ENCODE measurements at places on chromosomes 11 and 22. TPM values are rescaled to one million over a fixed set of nuclear protein-coding genes. Genes with fewer than 3 reads are reported as not detected.
A peak's percentile ranks its signal among the peaks of the same experiment; 100 is the strongest.

DNA sequence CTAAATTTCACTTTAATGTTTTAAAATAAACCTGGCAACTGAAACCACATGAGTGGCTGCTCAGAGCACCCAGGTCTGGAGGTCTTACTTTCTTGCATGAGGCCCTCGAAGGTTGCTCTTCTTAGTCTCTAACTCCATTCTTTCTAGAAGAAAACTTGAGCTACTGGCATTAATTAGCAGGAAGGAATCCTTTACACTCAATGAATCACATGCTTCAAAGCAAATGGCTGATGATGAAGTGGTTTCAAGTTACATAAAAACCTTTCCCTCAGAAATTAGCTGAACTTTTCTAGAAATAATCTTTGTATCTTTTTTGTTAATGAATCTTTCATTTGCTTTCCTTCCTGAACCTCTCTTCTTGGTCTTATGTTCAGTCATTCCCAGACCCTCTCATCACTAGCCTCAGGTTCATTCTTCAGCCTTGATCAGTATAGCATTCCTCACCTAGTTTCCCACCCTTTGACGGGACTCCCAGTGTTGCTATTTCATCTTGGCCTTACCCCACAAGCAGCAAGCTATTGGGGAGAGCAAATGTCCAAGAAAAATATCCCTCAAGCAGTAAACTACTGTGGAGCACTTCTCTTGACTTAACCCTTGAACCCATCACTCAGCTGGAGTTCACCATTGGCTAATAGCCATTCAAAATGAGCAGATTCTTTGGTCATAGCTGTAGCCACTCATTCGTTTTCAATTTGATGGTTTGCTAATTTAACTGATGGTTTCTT lies 75.1 kb downstream of the INSC start:
- no peak for DNase-seq

DNA sequence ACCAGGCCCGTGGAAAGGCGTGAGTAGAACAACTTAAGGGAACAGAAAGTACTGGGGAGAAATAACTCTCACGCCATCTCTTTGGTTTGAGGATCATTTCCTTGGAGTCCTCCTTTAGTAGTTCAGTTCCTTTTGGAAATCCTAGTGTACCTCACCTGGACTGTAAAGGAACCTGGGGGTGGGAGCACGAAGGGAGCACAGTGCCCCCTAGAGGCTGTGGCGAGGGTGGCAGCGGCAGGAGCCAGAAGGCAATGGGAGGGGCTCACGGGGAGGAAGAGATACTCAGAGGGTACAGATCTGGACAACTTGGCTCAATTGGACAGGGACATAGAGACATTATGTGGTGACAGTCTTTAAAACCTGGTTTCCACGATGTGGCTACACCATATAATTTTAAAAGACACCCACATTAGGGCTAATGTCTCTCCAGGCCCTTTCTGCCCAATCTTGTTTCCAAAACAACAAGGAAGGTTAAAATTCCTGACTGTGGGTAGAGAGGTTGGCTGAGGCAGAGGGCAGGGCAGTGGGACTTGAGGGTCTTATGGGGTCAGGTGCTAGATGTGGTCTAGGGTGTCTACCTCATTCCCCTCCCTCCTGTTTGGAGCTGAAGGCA lies 87.0 kb downstream of the CSNK2A3 start:
- DNase-seq = no peak

- DNase-seq = no peak
Observed at GRCh38 chr22:23269441-23270211, 89.3 kb downstream of the BCR start.

GRCh38 chr11:7604331-7604955 lies 68.9 kb downstream of the CYB5R2 start:
- DNase-seq = no peak

DNA sequence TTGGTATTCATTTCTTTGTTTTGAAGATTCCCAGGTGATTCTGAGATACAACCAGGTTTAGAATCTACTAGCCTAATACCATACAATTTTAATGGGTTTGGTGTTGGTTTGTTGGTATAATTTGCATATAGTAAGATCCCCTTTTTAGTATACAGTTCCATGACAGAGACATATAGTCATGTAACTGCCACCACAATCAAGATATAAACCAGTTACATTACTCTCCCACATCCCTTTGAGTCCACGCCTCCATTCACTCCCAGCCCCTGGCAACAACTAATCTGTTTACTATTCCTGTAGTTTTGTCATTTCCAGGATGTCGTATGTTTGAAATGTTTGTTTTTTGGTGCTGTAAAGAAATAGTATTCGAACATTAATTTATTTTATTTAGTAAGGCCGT lies 4.3 kb downstream of the ASRGL1 start:
- no peak for DNase-seq

- no peak for DNase-seq
Observed at GRCh38 chr11:122642472-122642922, 13.0 kb upstream of the UBASH3B start.

DNA sequence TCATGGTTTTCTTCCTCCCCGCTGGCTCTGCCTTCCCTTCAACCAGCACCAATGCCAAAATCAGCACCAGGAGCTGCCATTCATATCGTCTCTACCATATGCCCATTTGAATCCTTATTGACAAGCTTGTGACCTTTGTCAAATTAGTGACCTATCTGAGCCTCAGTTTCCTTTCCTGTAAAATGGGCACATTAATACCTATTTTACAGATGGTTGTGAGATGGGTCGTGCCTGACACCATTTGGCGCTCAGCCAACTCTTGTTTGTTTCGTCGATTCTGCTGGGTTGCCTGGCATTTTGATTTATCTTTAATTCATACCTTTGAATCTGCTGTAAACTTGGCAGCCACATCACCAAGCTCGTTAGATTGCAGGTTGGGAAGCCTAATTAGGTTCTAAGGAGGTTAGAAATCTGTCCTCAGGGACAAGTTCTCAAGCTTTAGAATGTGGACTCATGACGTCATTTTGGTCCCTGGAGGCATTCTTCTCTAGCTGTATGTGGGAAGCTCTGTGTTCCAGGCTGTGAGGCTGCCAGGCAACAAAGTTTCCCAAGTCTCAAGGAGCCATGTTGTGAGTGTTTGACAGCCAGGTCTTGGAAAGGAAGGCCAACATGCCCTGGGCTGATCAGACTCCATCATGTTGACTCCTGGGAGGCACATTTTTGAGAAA lies 61.0 kb downstream of the RPS6KA4 start:
- no peak for DNase-seq

DNA sequence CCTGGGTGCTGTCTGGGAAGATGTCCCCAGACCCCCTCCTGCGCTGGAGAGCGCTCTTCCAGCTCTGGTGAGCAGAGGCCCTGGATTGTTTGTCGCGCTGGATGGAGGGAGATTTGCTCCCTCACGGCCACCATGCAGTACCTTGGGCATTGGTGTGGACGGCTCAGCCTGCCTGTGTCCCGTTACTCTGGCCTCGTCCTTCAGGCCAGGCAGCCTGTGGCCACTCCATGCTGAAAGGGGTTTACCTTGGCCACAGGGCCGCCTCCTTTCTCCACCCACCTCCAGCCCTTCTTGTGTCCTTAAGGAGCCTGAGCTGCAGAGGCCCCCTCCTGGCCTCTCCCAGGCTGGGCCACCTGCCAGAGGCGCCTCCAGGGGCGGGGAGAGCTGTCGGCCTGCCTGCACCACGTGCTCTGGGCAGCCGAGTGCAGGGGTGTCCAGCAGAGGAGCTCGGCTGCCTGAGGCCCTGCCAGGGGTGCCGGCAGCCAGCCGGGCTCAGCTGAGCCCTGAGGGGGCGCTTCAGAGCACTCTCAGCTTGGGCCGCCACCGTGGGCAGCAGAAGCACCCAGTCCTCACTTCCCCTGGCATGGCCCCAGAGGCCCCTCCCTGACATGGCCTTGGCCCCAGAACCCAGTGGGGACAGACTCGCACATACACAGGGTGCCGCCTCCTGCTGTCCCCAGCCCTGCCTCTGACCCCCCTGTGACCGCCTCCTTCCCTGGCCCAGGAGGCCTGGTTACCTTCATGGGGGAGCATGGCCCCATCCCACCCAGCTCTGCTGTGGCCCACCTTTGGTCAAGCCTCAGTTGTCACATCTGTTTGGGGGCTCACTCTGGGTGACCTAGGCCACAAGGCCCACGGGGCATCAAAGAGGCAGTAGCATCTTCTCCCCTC lies 3.4 kb downstream of the CCND1 start:
- peak; percentile 86 for DNase-seq

DNA sequence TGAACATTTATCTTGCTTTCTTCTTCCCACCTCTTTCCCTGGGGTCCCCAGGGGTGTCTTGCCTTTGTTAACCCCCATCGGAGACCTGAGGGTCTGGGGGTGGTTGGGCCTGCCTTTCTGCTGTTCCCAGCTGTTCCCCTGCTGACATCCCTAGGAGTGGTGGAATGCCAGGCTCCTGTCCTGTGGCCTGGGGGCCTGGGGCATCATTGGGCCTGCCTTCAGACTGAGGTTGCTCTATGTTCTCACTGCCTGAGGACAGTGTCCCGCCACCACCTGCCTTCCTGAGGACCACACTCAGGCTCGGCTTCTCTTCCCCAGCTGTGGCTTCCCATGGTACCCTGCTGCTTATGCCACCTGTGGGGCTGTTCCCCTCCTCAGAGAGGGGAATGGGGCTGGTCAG lies 1.1 kb upstream of the IL18BP start:
- no peak for DNase-seq

DNA sequence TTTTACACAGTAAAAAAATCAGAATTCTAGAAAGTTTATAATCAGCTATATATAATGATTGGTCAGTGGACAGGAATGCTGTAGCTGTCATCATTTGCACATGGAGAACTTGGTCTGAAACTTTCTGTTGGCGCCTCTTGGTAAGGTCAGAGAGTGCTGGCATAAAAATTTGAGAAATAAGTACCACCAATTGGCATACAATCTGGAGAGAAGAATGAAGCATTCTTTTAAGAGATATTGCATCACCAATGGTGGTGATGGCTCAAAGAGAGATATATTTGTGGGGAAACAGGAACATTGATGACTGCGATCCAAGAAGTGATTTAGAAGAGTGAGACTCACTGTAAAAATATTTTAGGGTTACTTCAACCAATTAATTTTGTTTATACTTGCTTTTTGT lies 19.8 kb upstream of the OOSP1 start:
- DNase-seq = no peak

- no peak for DNase-seq
Observed at GRCh38 chr11:27124514-27125264, 84.1 kb downstream of the BBOX1 start.

DNA sequence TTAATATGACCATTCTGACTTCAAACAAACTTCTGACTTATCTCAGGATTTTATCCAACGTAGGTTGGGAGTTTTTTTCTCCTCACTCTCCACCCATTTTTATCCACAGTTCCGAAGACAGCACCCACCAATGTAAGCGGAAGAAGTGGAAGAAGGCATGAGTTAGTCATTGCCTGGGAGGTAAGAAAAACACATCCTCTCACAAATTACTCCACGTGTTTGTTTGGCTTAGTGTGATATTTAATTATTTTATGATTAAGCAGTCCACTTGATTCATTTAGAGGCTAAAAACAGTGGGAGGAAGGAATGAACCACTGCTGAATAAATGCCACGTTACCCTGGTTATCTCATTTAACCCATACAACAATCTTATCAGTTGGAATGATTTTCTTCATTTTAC lies 389.6 kb upstream of the ARHGAP42 start:
- DNase-seq = no peak

DNA sequence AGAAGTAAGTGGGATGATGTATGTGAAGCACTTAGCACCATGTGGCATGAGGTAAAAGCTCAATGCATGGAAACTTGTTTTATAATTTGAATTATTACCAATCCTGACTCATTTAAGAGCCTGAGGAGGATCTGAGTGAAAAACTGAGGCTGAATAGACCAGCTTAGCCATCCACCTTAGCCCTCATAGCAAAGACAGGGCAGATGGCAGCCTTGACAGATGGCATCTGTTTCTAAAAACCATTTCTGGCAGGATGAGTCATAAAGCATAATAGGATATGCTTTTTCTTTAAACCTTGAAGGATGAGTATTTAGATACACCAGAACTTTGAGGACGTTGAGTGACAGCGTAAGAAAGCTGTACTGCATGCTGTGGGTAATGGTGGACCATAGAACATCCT lies 61.0 kb upstream of the NAV2 start:
- DNase-seq = no peak

GRCh38 chr22:37526376-37526775 lies 7.2 kb upstream of the CARD10 start:
- no peak for DNase-seq

DNA sequence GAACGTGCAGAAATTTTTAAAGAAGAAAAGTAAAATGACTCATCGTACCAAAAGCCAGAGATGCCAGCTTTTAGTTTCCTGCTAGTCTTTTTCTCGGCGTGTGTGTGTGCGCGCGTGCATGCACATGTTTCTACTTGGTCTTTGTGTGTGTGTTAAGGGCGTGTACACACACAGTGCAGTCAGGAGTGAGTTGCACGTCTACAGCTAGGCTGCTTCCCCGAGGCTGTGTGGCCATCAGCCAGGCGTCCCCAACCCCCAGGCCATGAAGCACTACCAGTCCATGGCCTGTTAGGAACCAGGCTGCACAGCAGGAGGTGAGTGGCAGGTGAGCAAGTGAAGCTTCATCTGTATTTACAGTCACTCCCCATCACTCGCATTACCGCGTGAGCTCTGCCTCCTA lies 36.4 kb downstream of the KCNQ1 start:
- DNase-seq = no peak

- no peak for DNase-seq
Observed at GRCh38 chr11:58503361-58503856, 4.5 kb downstream of the OR5B21 start.

Gene GNAZ
- 24.0 TPM for total RNA-seq

Gene CABP4
- 1.5 TPM for total RNA-seq

Gene OR8G5
- total RNA-seq = not detected

Gene GAB4
- not detected for total RNA-seq

Gene CCDC83
- total RNA-seq = not detected

Gene TH
- not detected for total RNA-seq

Gene PARVA
- total RNA-seq = 193 TPM

Gene RASD2
- total RNA-seq = 22.8 TPM

Gene MIAT
- 1.2 TPM for total RNA-seq

Gene PGA5
- total RNA-seq = not detected

Gene DEPDC7
- 2.0 TPM for total RNA-seq

Gene RFPL2
- total RNA-seq = not detected

Gene OR52I2
- not detected for total RNA-seq

Data from sigmoid colon (tissue), 7 donors.